ENCODE measurements at places on chromosomes 11 and 22.

- DNase-seq = no peak
Measured at GRCh38 chr11:8352103-8352875, 88.6 kb upstream of the LMO1 start.

DNA sequence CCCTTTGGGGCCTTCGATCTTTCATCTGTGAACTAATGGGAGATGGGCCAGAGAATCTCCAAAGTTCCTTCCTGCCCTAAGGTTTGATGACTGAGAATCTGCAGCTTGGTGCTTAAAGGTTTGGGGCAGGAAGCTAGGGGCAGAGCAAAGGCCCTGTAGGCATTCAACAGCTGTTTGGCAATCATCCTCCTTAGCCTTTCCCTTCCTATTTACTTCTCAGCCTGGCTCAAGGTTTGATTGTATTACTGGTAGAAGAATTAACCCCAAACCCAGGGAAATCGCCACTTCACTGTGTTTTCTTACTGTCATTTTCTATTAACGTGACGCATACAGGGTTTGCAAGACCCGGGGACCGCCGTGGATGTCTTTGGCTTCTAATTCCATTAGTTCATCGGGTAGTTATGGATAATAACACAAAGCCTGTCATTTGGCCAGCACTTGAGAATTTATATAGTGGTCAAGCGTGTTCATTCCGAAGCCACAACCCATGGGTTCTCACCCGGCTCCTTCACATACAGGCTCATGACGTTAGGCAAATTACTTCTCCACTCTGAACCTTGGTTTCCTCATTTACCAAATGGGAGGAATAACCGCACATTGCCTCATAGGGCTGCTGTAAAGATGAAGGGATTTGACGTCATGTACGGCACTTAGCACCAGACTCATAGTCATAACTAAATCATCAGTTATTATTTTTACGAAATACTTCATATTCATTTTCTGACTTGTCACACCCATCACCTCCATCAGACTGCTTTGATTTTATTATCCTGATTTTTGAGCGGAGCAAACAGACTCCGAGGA lies 158.1 kb downstream of the FBXO7 start:
- no peak for DNase-seq

- no peak for DNase-seq
Measured at GRCh38 chr11:30257058-30257457, 26.2 kb downstream of the FSHB start.

GRCh38 chr11:122165607-122166371 lies 49.8 kb upstream of the BLID start:
- DNase-seq = no peak

DNA sequence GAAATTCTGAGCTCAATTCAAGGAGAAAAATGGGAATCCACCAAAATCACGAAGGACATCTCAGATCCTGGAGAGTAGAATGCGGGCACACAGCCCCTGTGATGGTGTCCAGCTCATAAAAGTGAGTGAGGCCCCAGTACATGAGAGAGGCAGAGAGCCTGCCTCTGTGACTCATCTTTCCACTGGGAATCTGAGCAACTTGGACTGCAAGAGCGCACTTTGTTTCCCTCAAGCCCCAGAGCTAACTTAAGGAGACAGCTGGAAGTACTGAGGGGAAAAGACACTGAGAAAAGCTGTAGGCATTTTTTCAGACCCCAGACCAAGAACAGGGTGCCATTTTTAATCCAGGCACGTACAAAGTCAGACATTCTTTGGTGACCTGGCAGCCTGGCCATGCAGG lies 273.7 kb downstream of the C11orf87 start:
- DNase-seq = no peak

DNA sequence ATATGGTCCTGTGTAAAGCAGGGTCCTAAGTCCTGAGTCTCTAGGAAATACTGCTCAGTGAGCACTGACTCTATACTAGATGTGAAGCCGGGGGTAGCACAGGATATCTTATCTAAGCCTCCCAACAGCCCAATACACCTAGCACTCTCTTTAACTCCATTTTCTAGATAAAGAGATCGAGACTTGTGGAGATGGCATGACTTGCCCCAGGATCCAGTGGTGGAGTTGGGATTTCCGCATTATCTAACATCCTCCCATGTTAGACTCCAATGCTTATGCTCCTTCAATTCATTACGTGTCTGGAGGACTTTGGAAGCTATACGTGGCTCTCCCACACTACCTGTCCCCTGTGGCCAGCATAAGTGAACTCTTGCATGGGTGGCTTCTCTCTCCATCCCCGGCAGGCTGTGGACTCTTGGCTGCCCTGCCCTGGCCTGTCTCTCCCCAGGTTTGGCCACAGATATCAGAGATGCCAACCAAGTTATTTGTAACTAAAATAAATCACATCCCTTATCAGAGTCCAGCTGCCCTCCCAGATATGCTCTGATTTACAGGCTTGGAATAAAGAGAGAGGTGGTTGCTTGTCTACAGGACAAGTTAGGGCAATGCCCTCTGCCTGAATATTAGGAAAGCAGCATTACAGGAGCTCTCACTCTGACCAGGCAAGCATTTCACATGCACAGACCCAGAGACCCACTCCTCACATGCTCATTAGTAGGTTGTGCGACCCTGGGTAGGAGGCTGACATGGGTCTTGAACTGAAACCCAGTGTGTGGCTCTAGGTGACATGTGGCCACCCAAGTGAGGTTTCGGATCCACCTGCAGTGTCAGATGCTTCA lies 4.5 kb downstream of the CD44 start:
- DNase-seq = no peak

GRCh38 chr11:72233056-72233772 lies 8.6 kb downstream of the INPPL1 start:
- DNase-seq = no peak

DNA sequence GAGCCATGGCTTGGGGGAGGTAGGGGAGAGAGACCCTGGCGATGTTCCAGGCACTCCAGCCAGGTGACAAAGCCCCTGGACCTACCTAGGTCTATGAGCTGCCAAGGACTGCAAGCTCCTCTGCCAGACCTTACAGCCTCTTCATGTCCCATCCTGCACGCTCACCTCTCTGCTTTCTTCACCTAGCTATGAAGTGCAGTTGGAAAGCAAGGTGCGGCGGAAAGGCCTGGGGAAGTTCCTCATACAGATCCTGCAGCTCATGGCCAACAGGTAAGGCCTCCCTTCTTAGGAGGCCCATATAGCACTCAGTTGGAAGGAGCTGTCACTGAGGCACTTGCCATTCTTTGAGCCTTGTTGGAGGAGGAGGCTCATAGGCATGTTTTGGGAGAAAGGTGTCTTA lies 13.8 kb downstream of the NAA40 start:
- DNase-seq = no peak

Data from activated T-cell treated with anti-CD3 and anti-CD28 coated beads for 24 hours (primary cell).